ENCODE measurements at places on chromosomes 16 and 17. TPM values are rescaled to one million over a fixed set of nuclear protein-coding genes. Genes with fewer than 3 reads are reported as not detected.

DNA sequence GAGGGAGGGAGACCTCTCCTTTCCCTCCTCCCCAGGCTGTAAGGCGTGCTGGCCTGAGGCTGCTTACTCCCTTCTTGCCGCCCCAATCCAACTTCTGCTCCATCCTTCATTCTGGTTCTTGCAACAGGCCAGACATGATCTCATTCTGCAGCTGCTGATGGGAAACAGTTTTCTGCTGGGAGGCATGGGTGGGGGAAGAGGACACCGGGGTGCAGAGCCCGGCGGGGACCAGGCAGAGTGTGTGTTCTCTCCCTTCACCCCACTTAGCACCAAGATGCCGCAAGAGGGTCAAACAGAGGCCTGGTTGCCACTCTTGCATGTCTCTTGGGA, 1.4 kb downstream of the SARM1 start:
- no peak for DNase-seq

Gene SHBG
- polyA plus RNA-seq, result 0.23 TPM

Gene CCDC78
- polyA plus RNA-seq, result 2.1 TPM

Gene LRRC37A
- 1.6 TPM for polyA plus RNA-seq

DNA sequence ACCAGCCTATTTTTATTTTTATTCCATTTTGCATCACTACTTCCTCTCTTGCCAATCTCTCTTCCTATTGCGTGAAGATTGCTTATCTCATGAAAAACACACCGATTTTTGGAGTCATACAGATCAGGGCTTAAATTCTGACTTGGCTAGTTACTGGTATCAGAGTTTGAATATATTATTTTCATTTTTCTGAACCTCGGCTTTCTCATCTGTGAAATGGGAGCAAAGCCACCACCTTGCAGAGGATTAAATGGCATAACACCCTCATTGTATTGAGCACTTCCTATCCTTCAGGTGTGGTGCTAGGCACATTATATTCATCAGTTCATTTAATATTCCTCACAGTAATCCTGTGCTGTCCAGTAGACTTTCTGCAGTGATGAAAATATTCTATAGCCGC, 208.8 kb downstream of the HAPSTR1 start:
- no peak for DNase-seq

Gene RILP
- 14.4 TPM for polyA plus RNA-seq

GRCh38 chr17:74332763-74333283, 6.8 kb downstream of the KIF19 start:
- DNase-seq, result no peak

DNA sequence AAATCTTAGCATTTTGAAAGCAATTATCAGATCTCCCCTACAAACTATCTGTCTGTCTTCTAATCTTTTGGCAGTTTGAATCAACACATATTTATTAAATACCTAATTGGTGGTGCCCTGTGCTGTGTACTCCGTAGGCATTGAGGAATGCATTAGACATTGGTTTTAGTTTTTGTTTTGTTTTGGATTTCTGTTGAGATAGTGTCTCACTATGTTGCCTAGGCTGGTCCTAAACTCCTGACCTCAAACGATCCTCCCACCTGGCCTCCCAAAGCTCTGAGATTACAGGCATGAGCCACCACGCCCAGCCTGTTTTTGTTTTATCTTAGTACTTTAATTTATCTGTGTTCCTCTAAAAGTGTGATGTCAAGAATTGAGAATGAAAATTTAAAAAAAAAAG, 124.8 kb upstream of the RBL2 start:
- no peak for DNase-seq

DNA sequence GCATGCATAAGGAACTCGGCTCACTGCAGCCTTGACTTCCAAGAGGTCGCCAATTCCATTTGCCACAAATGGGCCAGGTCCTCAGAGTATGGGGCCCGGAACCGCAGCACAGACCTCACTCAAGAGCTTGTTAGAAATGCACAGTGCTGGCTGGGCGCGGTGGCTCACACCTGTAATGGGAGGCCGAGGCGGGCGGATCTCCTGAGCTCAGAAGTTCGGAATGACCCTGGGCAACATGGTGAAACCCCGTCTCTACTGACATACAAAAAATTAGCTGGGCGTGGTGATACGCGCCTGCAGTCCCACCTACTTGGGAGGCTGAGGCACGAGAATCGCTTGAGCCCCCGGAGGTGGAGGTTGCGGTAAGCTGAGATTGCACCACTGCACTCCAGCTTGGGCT, 19.6 kb upstream of the N4BP1 start:
- DNase-seq, result no peak

DNA sequence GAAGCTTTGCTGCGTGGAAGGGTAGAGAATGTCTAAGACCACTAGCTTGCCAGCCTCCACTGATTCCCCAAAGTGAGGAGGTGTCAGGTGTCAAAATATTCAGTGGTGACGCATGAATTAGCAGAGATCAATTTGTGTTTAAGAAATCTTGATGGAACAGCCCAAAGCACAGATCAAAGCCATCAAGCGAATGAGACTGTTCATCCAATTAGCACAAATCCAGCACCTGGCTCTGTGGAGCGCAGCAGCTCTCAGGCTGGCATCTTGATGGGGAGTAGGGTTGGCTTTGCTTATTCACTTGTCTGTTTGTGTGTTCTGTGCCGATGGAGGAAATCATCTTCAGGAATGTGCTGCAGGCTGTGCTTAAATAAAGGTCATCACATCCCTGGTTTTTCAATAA, 456.8 kb upstream of the CCL2 start:
- no peak for DNase-seq

DNA sequence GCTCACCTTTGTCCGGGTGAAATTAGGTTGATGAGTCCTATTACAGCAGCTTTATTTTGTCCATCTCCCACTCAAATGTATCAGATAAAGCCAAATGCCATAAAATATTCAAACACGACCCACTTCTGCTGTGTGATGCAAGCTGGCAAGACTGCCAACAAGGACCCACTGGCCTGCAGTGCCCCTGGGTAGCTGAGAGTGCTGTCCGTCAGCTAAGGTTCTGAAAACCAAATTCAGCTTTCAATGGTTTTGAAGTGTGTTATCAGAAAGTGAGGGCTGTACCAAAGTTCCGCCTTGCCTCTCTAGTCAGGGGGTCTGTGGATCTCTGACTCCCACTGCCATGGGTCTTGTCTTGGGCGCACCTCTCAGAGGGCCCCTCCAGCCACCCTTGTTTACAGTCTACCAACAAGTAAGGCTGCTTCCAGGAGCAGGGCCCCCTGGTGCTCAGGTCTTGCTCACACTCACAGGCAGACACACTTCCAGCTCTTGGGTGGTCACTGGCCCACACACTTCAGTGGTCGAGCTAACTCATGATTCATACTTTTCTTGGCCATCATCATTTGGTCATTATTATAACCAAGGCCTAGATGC, 10.5 kb upstream of the CCDC182 start:
- no peak for DNase-seq

Gene FOXN1
- not detected for polyA plus RNA-seq

DNA sequence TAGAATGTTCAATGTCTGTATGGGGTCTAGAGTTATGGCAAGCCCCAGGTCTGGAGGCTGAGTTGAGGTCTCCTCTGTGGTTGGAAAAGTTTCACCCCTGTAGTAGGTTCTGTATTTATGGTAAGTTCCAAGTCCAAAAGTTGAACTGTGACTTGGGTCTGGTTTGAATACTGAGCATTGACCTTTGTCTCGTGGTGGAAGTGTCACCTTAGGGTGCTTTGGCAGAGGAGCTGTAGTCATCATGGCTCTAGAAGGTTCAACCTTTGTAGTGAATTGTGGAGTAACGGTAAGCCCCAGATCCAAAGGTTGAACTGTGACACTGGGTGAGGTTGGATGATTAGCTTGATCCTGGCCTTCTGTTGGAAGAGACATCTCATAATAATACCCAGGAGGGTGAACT, 17.6 kb downstream of the RDM1 start:
- DNase-seq, result no peak

DNA sequence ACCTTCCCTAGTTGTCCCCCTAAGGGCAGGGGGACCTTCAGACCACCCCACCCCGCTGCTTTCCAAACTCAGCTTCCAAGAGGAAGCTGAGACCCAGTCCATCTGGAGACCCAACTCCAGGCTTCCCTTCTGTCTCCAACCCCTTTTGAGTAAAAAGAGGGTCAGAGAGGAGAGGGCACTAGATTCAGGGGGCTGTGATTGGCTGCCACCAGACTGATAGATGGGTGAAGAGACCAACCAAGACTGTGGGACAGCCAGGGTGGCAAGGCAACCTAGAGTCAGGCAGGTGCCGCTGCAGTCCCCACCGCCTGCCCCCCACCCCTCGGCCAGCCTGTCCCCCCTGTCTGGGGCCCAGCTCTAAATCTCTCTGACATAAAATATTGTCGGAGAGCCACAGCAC, 92.5 kb downstream of the SDK2 start:
- DNase-seq, result no peak

Gene HS3ST3A1
- not detected for polyA plus RNA-seq

Gene GSG1L2
- polyA plus RNA-seq, result not detected

DNA sequence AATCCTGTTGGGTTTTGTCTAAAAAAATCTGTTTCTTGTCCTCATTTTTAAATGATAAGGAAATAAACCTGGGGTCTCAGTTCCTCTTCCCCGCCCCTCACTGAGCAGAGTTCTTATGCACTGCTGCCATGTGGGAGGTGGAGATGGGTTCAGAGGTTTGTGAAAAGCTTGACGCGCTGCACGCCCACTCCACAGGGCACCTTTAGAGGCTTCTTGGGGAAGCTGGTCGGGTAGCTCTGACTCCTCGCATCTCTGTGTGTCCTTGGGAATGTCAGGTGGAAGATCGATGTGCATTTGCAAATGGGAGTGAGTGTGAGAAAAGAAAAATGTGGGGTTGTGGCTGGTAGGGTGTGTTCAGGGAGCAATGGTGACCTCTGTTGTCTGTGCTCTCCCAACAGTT, 4.7 kb upstream of the ZNHIT3 start:
- no peak for DNase-seq

DNA sequence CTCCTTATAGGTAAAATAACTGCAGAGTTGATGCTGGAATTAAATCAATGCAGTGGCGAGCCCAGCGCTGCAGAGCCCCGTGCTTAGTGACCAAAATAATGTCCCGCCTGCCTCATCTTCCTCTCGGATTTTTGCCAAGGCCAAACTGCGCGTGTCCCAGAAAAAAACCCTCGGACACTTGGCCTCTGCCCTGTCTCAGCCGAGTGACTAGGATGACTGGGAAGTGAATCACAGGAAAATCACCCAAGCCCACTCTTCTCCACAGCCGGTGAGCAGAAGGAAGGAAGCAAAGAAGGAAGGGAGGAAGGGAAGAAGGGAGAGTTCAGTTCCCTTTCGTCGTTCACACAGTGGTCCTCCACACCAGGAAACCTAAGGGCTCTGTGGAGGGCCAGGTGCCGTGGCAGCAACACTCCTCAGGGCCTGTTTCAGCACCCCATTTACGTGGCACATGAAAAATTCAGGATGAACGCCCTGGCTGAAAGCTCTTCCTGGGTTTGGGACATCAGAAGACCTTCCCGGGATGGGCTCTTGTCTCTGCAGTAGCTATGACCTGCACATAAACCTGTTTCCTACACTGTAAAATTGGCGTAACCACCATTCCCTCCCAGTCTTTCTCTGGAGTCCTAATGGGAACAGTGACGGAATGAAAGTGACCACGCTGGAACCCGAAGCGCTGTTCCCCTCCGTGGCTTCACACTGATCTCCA, 25.4 kb upstream of the HOXB13 start:
- no peak for DNase-seq

Gene WNT9B
- polyA plus RNA-seq, result not detected

GRCh38 chr16:808085-808386, 7.5 kb upstream of the GNG13 start:
- DNase-seq, result no peak

Gene GSDMA
- not detected for polyA plus RNA-seq

DNA sequence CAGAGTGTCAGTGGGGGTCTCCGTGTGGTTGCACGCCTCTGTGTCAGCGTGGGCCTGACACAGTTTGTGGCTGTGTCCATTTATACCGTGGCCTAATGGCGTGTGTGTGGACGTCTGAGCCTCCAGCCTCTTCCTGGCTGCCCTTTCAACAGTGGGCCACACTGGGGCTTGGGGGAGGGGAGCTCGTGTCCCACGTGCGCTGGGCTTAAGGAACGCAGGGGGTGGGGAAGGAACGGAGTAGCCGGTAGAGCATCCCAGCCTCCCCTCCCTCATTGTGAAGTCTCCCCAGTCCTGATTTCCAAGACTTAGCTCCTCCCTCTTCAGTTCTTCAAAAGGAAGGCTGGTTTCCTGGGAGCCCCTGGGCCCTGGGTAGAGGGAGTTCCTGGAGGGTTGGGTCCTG, 9.5 kb upstream of the HES7 start:
- no peak for DNase-seq

DNA sequence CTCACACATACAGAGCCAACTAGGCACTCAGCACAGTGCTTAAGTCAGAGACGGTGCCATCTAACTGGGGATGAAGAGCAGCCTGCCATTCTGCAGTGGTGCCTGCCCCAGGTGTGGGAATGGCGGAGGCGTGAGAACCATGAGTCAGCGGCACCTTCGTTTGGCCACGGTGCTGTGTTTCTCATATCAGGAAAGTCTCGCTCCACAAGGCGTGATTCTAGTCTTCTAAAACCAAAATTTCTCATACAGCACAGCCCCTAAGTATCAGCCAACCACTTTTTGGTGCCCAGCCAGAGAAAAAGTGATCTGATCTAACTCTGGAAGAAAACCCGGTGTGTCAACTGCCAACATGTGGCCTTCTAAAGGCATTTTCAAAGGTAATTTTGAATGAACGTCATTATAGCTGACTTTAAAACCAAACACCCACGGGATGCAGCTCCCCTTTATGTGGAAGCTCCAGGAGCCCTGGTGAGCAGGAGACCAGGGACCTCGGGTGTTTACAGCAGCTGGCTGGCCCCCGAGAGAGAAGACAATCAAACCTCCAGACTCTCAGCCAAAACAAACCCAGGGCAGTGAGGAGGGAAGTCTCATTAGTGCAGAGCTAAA, 54.6 kb downstream of the ABCC12 start:
- no peak for DNase-seq

DNA sequence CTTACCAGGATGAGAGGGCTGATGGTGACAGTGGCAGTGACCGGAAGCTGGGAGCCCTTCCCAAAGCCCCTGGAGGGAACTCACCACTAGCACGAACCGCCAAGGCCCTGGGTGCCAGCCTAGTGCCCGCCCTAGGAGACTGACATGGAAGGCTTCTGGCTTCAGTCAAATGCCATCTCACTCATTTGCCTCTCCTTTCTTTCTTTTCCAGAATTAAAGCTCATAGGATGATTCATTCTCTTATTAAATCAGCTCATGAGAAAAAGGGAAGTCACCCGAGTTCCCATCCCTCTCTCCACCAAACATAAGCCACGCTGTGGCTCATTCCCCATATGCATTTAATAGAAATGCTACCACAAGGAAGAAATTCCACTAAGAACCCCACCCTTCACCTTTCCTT, 12.1 kb downstream of the CUEDC1 start:
- no peak for DNase-seq

DNA sequence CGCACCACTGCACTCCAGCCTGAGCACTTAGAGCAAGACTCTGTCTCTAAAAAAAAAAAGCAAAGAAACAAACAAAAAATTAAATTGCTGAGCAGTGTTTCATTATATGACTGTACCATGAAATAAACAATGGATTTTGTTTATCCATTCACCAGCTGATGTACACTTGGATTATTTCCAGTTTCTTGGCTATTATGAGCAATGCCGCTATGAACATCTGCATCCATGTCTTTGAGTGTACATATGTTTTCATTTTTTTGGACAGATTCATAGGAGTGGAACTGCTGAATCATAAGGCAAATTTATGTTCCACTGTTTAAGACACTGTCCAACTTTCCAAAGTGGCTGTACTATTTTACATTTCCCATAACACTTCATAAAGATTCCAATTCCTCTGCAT, 8.0 kb downstream of the RNF157 start:
- DNase-seq, result no peak

GRCh38 chr16:2898831-2899563, 12.7 kb upstream of the FLYWCH1 start:
- no peak for DNase-seq

GRCh38 chr16:87816507-87817100, 50.8 kb upstream of the KLHDC4 start:
- no peak for DNase-seq

Data from pancreas (tissue), 10 donors.